NCI-H2107 (cell line): ENCODE measurements at places on chromosomes 11 and 22.

- no peak for DNase-seq
Observed at GRCh38 chr11:108672786-108673185, 7.9 kb downstream of the DDX10 start.

DNA sequence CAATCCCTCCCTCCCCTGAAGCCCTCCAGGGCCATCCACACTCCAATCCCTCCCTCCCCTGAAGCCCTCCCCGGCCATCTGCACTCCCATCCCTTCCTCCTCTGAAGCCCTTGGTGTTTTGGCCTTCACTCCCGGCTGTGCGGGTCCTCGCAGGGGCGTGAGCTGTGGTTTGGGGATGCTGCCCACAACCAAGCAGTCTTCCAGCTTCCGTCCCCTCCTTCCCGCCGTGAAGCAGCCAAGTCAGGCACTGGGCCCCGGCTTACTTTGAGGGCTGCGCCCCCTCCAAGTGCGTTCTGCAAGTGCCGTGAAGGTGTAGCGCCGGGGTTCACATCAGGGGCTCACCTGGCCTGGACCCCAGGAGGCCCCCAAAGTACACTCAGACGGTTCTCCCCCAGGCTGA lies 335.9 kb downstream of the BRD1 start:
- no peak for DNase-seq

DNA sequence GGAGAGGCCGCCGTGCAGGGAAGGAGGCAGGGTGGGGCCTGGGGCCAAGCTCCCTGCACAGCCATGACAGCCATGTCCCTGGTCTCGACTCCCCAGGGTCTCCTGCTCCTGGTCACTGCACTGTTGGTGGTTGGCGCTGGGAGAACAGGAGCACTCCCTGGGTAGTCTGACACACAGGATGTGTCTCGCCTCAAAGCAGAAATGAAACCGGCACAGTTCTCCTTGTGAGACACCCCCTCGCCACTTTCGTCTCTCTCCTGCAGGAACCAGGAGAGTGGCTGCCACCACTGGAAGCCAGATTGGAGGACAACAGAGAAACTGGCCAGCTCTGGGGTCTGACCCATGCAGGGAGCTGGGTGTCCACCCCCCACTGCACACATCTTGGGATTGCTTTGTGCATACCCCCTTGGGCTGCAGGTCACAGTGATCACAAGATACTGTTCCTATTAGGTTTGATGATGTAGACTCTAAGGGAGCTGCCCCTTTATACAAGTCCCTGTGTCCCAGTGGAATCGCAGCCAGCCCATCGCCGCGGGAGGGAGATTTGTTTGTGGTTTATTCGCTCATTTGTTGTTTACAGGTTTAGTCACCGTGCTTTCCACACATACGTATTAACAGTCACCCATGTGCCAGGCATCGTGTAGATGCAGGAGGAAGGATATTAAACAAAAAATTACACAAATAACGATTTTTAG lies 27.0 kb upstream of the YWHAH start:
- DNase-seq = no peak

GRCh38 chr22:50027639-50028537 lies 15.3 kb upstream of the IL17REL start:
- DNase-seq = no peak

GRCh38 chr11:2980168-2980840 lies 11.8 kb downstream of the NAP1L4 start:
- DNase-seq = no peak

DNA sequence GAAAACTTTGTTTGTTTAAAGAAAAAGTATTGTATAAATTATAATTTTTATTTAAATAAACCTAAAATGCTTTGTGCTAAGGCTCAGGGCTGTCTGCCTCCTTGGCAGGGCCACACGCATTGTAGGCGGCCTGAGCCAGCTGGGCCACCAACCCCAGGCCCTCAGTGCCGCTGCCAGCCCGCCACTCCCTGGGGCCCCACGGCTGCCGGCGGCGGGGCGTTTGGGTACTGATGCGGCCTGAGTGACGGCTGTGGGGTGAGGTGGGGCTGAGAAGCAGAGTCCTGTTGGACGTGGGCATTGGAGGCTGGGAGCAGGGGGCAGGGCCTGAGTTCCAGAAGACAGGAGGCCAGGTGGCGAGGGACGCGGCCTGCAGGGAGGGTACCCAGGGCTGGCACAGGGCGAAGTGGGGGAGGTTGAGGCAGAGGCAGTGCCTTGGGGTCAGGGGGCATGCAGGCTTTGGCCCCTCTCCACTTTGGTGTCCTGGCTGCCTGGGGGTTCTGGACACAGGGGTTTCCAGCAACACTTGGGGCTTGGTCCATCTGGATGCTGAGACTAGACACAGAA lies 58.3 kb downstream of the CERK start:
- no peak for DNase-seq

- no peak for DNase-seq
Observed at GRCh38 chr11:102653744-102654291, 28.7 kb upstream of the MMP20 start.
